ENCODE measurements at places on chromosomes 1 and 21. TPM values are rescaled to one million over a fixed set of nuclear protein-coding genes. Genes with fewer than 3 reads are reported as not detected.

DNA sequence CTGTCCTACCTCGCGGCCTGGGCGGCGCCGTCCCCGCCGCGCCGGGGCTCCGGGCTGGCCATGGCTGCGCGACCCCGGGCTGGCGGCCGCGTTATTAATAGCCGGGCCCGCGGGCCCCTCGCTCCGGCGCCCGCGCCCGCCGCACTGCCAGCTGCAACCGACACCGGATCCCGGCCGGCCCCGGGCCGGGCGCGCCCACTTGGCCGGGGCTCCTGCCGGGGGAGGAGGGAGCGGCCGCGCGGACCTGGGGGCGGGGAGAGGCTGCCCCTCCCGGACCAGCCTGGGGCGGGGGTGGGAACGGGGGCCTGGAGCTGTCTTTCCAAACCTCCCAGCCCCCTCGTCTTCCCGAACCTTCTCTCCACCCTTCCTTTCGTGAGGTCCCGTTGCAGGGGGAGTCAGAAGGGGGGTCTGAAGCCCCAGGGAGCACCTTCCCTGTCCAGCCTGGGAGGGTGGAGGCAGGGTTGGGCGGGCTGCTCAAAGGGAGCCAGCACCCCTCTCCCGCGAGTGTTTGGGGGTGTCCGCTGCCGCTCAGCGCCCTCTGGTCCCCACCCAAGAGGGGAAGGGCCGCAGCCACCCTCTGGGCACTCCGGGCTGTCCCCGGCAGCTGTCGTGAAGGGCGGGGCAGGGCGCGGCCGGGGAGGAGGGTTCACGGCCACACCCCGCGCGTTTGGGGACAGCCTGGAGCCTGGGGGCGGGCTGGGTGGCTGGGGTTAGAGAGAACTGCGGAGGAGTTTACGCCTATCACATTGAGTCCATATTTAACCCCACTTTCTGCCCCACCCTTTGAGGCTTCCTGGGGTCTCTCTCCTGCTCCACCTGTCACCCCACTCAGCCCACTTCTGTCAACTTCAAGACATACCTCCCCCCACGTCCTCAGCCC lies at the start of gene SYNC:
SYNC (minus strand) TSS at position 172 of the 880 bp plus-strand sequence; CDS start at position 62, 110 bp downstream.
- DNase-seq: no peak

- DNase-seq: no peak
These were observed 28.1 kb upstream of the SDC3 start for GRCh38 chr1:30936541-30937171.

GRCh38 chr1:41671116-41671755 lies 186.8 kb upstream of the EDN2 start:
- DNase-seq: no peak

DNA sequence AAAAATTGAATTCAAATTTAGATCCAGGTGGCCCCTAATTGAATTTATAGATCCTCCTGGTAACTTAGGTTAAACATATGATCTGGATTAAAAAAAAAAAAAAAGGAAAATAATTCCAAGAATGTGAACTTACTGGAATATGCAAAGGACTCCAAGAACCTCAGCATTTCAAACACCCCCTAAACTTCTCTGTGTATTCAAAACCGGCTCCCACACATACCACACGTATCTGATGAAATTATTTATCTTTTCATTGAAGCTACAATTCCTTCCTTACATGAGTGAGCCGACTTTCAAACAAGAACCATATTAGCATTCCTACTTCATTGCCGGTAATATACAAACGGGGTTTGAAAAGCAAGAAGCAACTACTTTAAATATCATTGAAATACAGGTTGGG lies 61.4 kb upstream of the FMN2 start:
- no peak for DNase-seq

- no peak for DNase-seq
These were observed 26.2 kb upstream of the C1orf105 start for GRCh38 chr1:172394141-172394751.

DNA sequence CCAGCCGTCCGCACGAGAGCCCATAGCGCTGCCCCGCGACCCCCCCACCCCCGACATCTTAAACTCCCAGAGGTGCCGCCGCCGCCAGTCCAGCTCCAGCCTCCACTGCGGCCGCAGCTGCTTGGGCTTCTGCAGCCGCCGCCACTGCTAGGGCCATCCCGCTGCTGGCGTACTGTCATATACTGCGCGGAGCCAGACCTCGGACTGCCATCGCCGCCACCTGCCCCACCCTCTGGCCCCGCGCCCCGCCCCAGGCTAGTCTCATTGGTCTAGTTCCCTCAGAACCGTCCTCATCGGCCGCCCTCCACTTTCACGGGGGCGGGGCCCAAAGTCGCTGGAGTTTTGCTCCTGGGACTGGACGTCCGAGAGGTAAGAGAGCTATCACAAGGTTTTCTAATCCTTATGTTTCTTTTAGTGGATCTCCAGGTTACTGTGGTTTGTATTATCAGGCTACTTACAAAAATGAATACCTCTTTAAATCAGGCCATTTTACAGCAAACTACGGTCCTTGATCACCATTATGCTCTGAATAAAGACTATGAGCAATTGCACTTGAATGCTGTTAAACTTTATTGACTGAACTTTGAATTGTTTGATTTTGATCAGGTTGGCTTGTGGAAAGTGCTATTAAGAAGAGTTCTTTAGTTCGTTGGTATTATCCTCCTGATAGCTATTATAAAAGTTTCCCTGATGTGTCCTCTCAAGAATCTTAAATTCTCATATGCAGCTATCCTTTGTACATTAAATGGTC lies 2.8 kb upstream of the CD1D start:
- peak; percentile 79 for DNase-seq

DNA sequence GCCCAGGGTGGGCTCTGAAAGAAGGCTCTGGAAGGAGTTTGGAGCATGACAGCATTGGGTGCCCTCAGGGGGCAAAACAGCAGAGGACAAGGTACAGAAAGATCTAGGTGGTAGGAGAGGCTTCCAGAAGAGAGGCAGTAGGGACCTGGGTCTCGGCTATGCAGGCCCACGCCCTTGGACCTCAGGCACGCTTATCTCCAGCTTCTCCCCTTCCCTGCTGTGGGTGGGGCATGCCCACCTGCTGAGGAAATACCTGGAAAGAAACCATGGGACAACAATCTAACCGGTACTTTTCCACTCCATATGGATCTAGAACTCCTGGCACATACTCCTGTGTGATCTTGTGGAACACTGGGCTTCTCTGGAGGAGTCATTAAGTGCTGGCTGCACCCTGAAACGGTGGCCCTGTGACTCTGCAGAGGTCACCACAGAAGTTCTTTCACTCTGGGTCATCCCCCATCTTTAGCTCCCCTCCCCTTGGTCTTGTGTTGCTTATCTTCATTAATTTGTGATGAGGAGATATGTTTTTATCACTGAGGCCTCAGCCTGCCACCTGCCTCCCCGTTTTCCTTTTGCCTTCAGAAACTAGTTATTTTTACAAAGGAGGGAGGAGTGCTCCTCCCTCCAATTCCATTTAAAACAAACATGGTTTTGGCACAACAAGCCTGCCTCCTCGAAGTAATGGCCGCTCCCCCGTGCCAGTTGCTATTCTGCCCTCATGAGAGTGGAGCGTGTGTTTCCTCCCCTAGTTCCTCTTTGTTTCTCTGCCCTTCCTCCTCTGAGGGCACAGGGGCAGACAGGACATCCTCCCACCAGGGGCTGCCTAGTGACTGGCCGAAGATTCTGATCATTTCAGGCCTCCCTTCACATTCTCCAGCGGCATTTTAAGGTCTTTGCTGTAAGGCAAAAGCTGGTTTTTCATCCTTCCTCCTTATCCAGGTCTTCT lies 78.0 kb upstream of the ATP5PO start:
- no peak for DNase-seq

GRCh38 chr1:111201275-111202090 lies 1.0 kb upstream of the DENND2D start:
- no peak for DNase-seq

GRCh38 chr1:23344987-23345472 lies 946 bp upstream of the HNRNPR start:
- no peak for DNase-seq

- DNase-seq: no peak
These were observed 1.6 kb upstream of the KDF1 start for GRCh38 chr1:26961826-26962225.

GRCh38 chr1:115771847-115772457 lies 3.4 kb upstream of the CASQ2 start:
- DNase-seq: peak; percentile 76

DNA sequence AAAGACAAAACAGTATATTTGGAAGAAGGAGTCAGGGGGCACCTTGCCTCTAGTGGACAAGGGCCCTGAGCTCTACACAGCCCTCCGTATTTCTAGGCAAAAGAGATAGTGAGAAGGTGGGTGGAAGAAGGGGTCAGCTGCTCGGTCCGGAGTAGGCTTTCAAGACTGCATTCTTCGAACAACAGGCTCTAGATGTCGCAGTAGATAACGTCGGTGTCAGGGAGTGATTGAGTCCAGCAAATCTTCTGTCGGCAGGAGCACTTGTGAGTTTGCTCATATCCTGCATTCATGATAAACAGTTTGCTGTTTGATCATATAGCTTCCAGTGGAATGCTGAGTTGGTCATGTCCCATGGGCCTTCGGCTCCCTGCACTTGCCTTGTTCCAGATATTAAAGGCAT lies 36.8 kb downstream of the DIPK1A start:
- no peak for DNase-seq

- no peak for DNase-seq
These were observed 7.0 kb downstream of the ALDH4A1 start for GRCh38 chr1:18895317-18895716.

DNA sequence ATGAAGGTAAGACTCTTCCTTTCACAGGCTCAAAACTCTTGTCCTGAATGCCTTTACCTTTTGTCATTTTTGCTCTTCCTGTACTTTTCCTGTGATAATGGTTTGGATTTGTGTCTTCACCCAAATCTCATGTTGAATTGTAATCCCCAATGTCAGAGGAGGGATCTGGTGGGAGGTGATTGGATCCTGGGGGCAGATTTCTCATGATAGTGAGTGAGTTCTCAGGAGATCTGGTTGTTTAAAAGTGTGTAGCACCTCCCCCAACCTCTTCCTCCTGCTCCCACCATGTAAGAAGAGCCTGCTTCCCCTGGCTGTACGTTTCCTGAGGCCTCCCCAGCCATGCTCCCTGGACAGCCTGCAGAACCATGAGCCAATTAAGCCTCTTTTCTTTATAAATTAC lies 75.5 kb downstream of the DDX20 start:
- no peak for DNase-seq

DNA sequence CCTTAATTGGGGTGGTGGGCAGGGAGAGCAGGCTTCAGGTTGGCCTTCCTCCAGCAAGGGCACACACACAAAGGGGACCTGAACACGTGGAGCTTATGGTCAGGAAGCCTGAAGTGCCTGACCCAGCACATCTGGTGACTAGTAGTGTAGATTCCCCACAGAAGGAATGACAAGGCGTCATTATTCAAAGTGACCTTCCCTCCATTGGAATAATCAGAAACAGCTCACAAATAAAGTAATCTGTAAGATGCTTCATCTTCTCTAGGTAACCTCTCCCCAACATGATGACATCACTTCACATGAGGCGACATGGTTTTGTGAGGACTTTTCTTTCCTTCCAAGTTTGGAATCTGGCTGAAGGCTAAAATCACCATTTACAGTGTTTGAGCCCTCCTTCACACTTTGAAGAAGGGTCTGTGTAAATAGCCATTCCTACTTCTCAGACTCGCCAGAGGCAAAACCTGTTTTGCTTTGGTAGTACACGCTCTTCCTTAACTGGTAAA lies 32.8 kb upstream of the ERG start:
- no peak for DNase-seq

GRCh38 chr21:44994047-44994694 lies 54.3 kb downstream of the SLX9 start:
- DNase-seq: no peak

- DNase-seq: no peak
These were observed 20.5 kb downstream of the CLCA4 start for GRCh38 chr1:86567341-86567740.

DNA sequence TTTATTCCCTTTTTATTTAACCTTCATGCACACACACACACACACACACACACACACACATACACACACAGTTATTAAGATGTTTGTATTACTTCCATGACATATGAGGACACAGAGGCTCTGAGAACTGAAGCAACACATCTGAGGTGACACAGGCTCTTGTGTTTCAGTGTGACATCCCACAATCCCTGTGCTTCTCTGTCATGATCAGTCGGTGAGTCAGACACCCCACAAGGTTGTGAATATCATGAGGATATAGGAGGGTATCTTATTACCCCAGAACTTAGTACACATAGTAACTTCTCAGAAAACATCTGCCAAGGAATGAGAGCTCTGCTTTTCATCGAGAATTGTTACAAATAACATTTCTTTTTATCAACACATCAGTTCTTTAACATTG lies 459.3 kb downstream of the PLPP3 start:
- DNase-seq: no peak

DNA sequence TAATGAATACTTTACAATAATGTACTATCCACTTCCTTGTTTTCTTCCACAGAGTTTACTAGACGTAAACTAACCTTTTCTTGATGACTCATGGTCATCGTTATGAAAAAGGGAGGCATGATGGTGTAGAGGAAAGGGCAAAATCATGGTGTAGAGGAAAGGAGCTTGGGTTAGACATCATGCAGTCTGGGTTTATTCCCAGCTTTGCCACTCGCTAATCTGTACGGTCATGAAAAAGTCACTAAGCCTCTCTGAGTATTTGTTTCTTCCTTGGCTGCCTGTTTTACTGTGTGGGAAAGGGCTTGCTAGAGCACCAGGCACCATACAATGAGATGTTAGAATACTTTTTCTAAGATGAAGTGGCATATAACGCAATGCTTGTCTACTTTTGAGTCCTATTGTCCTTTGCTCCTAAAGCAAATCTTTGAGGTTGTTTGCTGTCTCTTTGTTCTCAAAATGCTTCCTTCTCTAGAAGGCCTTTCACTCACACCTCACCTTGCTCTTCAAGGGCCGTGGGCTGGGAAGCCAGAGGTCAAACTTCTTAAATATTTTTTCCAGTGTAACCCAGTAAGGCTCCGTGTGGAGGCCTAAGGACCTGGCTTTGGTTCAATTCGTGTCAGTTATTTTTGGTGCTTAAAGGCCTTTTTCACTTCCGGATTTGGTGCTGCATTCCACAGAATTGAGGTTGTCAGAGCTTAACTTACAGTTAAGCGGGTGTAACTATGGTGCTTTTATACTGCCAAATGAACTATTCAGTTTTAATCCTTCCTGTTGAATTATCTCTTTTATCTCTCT lies 9.9 kb upstream of the ETV3 start:
- DNase-seq: no peak

GRCh38 chr1:84781946-84782771 lies 91.9 kb upstream of the SSX2IP start:
- DNase-seq: no peak

- no peak for DNase-seq
These were observed 14.9 kb downstream of the KNCN start for GRCh38 chr1:46536527-46536926.

GRCh38 chr1:62407398-62408009 lies 29.3 kb upstream of the USP1 start:
- no peak for DNase-seq

- DNase-seq: no peak
These were observed 59.1 kb downstream of the NFIA start for GRCh38 chr1:61141288-61142042.

- no peak for DNase-seq
These were observed 82.9 kb downstream of the FAM78B start for GRCh38 chr1:166083887-166084286.

The CHI3L2 gene
- polyA plus RNA-seq: 0.09 TPM

The MYOG gene
- polyA plus RNA-seq: 0.30 TPM

The SPRR1A gene
- not detected for polyA plus RNA-seq

The TRIM67 gene
- polyA plus RNA-seq: 0.09 TPM

The THEM5 gene
- 0.37 TPM for polyA plus RNA-seq

The RIPK4 gene
- 22.5 TPM for polyA plus RNA-seq

The LCE1B gene
- polyA plus RNA-seq: not detected

The OR10Z1 gene
- polyA plus RNA-seq: 0.01 TPM

The SH3D21 gene
- 19.0 TPM for polyA plus RNA-seq

The CDK18 gene
- polyA plus RNA-seq: 53.2 TPM

The TMCC2 gene
- 7.9 TPM for polyA plus RNA-seq

The AVPR1B gene
- 0.95 TPM for polyA plus RNA-seq
